ENCODE measurements at places on chromosomes 5 and 9. TPM values are rescaled to one million over a fixed set of nuclear protein-coding genes. Genes with fewer than 3 reads are reported as not detected.

- no peak overlapping the region for H3K27ac ChIP-seq
- H3K27me3 ChIP-seq = no peaks in the 10 kb centered on the region
- no peaks in the 10 kb centered on the region for H3K36me3 ChIP-seq
- no peaks in the 10 kb centered on the region for H3K4me1 ChIP-seq
Observed at GRCh38 chr9:20996809-20997208, 34.6 kb downstream of the HACD4 start.

DNA sequence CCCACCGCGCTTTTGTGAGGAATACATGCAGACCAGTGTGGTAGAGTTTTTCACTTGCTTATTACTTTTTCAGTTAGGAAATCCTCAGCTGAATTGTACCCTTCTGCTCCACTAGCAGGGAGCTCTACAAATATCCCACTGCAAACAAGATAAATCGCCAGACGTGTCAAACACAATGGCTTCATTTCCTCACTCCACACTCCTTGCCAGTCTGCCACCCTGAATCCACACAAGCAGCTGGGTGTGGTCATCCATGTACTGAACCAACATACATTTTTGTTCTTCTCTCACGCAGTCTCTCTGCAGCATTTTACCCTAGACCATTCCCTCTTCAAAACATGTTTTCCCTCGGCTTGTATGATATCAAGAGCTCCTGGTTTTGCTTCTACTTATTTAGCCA is 3.7 kb upstream of the ROR2 start:
- H3K4me1 ChIP-seq = peaks cover 15% of the 10 kb centered on the region
- H3K27ac ChIP-seq = no peak overlapping the region
- no peak overlapping the region for H3K4me3 ChIP-seq
- no peak for DNase-seq

DNA sequence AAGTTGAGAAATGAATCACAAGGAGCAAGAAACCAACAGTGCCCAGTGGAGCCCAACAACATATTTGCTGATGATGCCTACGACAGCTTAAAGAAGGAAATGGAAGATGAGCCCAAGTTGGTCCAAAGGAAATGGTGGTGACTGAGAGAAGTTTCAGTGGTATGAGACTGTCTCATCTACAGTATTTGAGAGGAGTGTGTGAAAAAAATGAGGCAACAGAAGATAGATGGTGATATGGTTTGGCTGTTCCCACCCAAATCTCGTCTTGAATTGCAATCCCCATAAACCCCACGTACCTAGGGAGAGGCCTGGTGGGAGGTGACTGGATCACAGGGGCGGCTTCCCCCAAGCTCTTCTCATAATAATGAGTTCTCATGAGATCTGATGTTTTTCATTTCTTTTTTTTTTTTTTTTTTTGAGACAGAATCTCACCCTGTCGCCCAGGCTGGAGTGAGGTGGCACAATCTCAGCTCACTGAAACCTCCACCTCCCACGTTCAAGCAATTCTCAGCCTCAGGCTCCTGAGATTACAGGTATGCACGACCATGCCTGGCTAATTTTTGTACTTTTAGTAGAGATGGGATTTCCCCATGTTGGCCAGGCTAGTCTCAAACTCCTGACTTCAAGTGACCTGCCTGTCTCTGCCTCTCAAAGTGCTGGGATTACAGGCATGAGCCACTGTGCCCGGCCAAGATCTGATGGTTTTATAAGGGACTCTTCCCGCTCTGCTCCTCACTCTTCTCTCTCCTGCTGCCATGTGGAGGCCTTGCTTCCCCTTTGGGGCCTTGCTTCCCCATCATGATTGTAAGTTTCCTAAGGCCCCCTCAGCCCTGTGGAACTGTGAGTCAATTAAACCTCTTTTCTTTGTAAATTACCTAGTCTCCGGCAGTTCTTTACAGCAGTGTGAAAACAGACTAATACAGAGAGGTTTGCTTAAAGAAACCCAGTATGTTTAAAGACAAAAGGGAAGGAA is 30.2 kb downstream of the EFCAB9 start:
- peaks cover 3% of the 10 kb centered on the region for H3K36me3 ChIP-seq
- no peaks in the 10 kb centered on the region for H3K4me1 ChIP-seq
- no peaks in the 10 kb centered on the region for H3K27me3 ChIP-seq
- DNase-seq = no peak

- no peaks in the 10 kb centered on the region for H3K4me1 ChIP-seq
- H3K27ac ChIP-seq = no peak overlapping the region
- H3K36me3 ChIP-seq = no peaks in the 10 kb centered on the region
- no peak for DNase-seq
- no peak overlapping the region for H3K4me3 ChIP-seq
Observed at GRCh38 chr5:4356201-4356600, 760.6 kb downstream of the IRX1 start.

DNA sequence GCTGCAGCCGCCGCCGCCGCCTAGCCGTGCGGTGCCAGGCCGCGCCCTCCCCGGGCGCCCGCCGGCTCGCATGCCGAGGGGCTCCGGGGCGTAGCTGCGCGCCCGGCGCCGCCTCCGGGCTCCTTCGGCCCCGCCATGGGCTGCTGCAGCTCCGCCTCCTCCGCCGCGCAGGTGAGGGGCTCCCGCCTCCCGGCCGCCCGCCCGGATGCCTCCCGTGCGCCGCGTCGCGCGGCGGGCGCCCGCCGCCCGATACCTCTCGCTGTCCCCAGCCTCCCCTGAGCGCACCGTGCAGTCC is 230 bp downstream of the SLC44A1 start:
- H3K27me3 ChIP-seq = no peaks in the 10 kb centered on the region
- DNase-seq = no peak
- H3K27ac ChIP-seq = peak overlapping the region; percentile 85
- H3K4me3 ChIP-seq = peak overlapping the region; percentile 89
- no peaks in the 10 kb centered on the region for H3K36me3 ChIP-seq
- peaks cover 20% of the 10 kb centered on the region for H3K4me1 ChIP-seq

GRCh38 chr9:130817914-130818313 is 17.1 kb upstream of the ABL1 start:
- no peaks in the 10 kb centered on the region for H3K4me1 ChIP-seq
- no peak overlapping the region for H3K27ac ChIP-seq
- no peak overlapping the region for H3K4me3 ChIP-seq
- DNase-seq = no peak

DNA sequence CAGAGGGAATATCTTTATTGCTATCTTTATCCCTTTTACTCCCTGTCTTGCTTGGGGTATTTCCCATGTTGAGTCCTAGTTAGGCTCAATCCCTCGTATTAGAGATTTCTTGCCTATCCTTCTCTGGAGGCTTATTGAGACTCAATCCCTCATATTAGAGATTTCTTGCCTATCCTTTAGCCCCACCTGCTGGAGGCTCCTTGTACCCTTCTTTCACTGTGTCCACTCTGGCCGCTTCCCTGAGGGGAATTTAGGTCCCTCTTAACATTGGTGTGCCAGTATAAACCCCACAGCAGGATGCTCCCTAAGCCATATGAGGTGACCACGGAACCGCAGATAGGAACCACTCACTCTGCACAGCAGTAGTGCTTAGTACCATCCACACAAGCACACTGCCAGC is 110.7 kb upstream of the MAMDC2 start:
- no peaks in the 10 kb centered on the region for H3K36me3 ChIP-seq
- no peaks in the 10 kb centered on the region for H3K4me1 ChIP-seq
- no peak for DNase-seq

- H3K27me3 ChIP-seq = no peaks in the 10 kb centered on the region
- DNase-seq = no peak
- no peaks in the 10 kb centered on the region for H3K4me1 ChIP-seq
- H3K27ac ChIP-seq = no peak overlapping the region
Observed at GRCh38 chr9:86747711-86748110, 199.6 kb downstream of the GAS1 start.

- H3K4me1 ChIP-seq = no peaks in the 10 kb centered on the region
- no peak overlapping the region for H3K27ac ChIP-seq
- H3K36me3 ChIP-seq = peaks cover 48% of the 10 kb centered on the region
- no peak overlapping the region for H3K4me3 ChIP-seq
- no peak for DNase-seq
Observed at GRCh38 chr5:154435226-154435625, 10.6 kb upstream of the SAP30L start.

- no peaks in the 10 kb centered on the region for H3K27me3 ChIP-seq
- H3K4me1 ChIP-seq = peaks cover 4% of the 10 kb centered on the region
- no peak overlapping the region for H3K27ac ChIP-seq
- no peak overlapping the region for H3K4me3 ChIP-seq
Observed at GRCh38 chr5:57855831-57856230, 373.2 kb upstream of the ACTBL2 start.

DNA sequence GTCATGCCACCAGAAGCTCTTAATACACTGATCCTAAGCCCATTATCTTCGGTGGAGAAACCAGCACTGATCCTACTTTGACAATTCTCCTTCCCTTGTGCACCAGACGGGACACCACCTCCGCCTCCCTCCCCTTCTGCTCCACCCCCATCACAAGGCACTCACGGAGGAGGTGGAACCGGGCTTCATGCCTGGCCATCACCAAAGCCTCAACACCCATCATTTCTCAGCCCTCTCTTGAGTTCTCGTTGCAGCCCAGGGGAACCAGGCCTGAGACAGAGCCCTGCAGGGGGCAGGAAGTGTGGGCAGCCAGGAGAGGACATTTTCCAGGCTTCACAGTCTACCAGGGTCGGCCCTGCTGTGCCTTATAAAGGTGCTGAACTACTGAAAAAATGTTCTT is 160.5 kb downstream of the GOLPH3 start:
- no peak overlapping the region for H3K4me3 ChIP-seq
- H3K27me3 ChIP-seq = no peaks in the 10 kb centered on the region
- peaks cover 30% of the 10 kb centered on the region for H3K4me1 ChIP-seq
- H3K27ac ChIP-seq = no peak overlapping the region
- DNase-seq = no peak

DNA sequence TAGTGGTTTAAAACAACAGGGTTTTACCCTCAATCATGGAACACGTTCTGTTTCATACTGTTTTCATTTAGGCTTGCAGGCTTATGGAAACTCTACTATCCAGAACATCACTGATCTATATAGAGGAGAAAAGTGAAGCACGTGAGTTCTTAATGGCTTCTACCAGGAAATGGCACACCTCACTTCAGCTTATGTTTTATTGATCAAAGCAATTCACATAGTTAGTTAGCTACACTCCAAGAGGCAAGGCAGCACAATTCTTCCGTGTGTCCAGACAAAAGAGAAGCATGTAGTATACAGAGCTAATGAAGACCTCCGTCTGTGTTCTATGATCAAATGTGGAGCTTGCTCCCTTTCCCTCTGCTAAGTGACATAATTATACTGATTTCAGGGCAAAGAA is 353.3 kb upstream of the CD180 start:
- DNase-seq = no peak
- H3K4me3 ChIP-seq = no peak overlapping the region
- H3K36me3 ChIP-seq = no peaks in the 10 kb centered on the region
- H3K27me3 ChIP-seq = no peaks in the 10 kb centered on the region
- no peak overlapping the region for H3K27ac ChIP-seq

- no peak for DNase-seq
- H3K36me3 ChIP-seq = no peaks in the 10 kb centered on the region
- no peaks in the 10 kb centered on the region for H3K27me3 ChIP-seq
- no peak overlapping the region for H3K4me3 ChIP-seq
- H3K27ac ChIP-seq = no peak overlapping the region
Observed at GRCh38 chr9:5644501-5644900, 15.6 kb downstream of the RIC1 start.

- DNase-seq = no peak
- H3K4me3 ChIP-seq = no peak overlapping the region
- H3K36me3 ChIP-seq = no peaks in the 10 kb centered on the region
- no peak overlapping the region for H3K27ac ChIP-seq
- H3K27me3 ChIP-seq = no peaks in the 10 kb centered on the region
Observed at GRCh38 chr5:6389397-6389796, 11.1 kb upstream of the MED10 start.

DNA sequence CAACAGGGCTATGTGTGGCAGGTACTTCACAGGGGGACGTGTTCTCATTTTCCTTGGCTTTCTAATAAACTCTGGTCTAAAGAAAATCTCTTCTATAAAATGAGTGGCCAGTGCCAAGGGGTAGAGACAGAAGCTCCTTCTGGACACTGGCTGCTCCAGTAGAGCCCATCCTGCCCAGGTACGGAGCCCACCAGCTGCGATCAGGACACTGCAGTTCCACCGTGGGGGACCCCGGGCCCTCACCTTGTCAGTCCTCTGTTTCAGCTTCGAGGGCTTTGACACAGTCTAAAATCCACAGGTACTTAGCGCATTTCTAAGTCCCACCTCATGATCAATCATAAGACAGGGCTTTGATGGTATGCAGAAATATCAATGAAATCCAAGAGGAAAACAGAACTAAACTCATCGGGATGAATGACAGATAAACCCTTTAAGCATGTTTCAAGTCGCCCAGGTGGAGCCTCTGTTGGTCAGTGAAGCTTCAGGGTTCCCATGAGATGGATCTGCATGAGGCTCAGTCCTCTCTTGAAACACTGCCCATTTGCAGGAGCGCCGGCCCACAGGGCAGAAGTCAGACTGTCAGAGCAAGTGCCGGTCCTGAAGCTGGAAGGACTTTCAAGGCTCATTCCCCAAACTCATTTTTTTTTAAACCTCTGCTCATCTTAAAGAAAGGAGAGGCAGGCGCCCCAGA is 20.3 kb upstream of the TERT start:
- H3K4me1 ChIP-seq = peaks cover 14% of the 10 kb centered on the region
- H3K27ac ChIP-seq = no peak overlapping the region
- DNase-seq = no peak

GRCh38 chr5:94745786-94746730 is 127.6 kb downstream of the SLF1 start:
- no peaks in the 10 kb centered on the region for H3K36me3 ChIP-seq
- no peaks in the 10 kb centered on the region for H3K4me1 ChIP-seq
- no peak for DNase-seq
- H3K4me3 ChIP-seq = no peak overlapping the region
- no peak overlapping the region for H3K27ac ChIP-seq

DNA sequence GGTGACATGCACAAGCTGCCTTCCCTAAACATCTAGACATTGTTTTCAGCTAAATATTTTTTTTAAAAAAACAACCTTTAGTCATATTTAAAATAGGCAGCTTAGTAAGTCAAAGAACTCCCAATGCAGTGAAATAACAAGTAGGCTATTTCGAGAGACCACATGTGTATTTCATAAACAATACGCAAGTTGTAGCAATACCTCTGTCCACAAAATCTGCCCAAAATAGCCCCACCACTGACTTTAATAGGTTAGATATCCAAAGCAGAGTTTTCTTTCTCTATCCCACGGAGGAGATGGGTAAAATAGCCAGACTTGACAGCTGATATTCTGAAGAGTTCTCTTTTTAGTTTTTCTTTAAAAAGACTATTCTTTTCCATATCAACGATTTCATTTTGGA is 1.2 kb downstream of the SLC24A2 start:
- peaks cover 8% of the 10 kb centered on the region for H3K27me3 ChIP-seq
- H3K27ac ChIP-seq = no peak overlapping the region
- H3K4me1 ChIP-seq = no peaks in the 10 kb centered on the region
- H3K36me3 ChIP-seq = no peaks in the 10 kb centered on the region
- H3K4me3 ChIP-seq = no peak overlapping the region

PHF24 gene
- not detected for total RNA-seq

ZNF608 gene
- 48.2 TPM for total RNA-seq

HTR4 gene
- not detected for total RNA-seq

PCDH1 gene
- total RNA-seq = 133 TPM

PARP8 gene
- 34.7 TPM for total RNA-seq

SH3RF2 gene
- 9.2 TPM for total RNA-seq

OR1K1 gene
- not detected for total RNA-seq

PRLR gene
- 1.8 TPM for total RNA-seq

SCGB3A2 gene
- 1,419 TPM for total RNA-seq

KCTD16 gene
- 1.7 TPM for total RNA-seq

Data from upper lobe of left lung (tissue), 6 donors.